HFFc6 (cell line): ENCODE measurements at places on chromosomes 4 and X.

DNA sequence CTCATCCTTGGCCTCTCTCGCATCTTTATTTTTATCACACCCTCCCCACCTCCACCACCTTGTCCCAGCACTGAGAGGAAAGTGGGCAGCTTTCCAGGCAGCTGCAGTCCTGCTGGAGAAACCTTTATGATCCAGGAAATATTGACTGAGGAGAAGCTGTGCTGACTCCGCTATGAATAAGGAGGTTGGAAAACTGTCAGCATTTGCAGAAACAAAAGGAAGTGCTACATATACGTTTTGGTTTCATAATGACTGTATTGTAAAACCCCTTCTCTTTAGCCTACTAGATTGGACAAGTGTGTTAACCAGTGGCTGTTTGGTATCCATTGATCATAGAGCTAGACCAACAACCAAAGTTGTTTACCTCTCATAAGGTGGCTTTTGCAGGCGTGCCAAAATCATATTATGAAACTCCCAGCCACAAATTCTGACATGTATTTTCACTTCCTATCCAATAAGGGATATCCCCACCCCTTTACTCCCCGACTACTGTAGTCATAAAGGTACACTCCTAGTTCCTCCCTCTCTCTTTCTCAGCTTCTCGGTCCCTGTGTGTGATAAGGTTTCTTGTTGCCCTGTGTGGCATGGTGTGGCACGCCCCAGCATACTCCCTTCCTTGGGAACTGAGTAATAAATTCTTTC, 88.4 kb downstream of the GPR143 start:
- H3K4me1 ChIP-seq, result peaks cover 51% of the 10 kb centered on the region
- H3K27ac ChIP-seq, result peak overlapping the region; percentile 70; the same call in 1 of the 2 replicates
- peak overlapping the region; percentile 47 for H3K4me3 ChIP-seq
- H3K36me3 ChIP-seq, result peaks cover 38% of the 10 kb centered on the region

GRCh38 chr4:108359130-108359985, 190.6 kb upstream of the LEF1 start:
- H3K4me3 ChIP-seq, result no peak overlapping the region
- H3K36me3 ChIP-seq, result no peaks in the 10 kb centered on the region
- peaks cover 26% of the 10 kb centered on the region; the same call in 1 of the 2 replicates for H3K4me1 ChIP-seq
- no peaks in the 10 kb centered on the region for H3K27me3 ChIP-seq
- no peak for DNase-seq
- no peak overlapping the region for H3K27ac ChIP-seq

GRCh38 chr4:162392946-162393345, 229.1 kb upstream of the FSTL5 start:
- H3K4me1 ChIP-seq, result no peaks in the 10 kb centered on the region
- H3K36me3 ChIP-seq, result peaks cover 5% of the 10 kb centered on the region; the same call in 1 of the 2 replicates
- no peak for DNase-seq
- no peaks in the 10 kb centered on the region for H3K27me3 ChIP-seq
- H3K27ac ChIP-seq, result no peak overlapping the region

DNA sequence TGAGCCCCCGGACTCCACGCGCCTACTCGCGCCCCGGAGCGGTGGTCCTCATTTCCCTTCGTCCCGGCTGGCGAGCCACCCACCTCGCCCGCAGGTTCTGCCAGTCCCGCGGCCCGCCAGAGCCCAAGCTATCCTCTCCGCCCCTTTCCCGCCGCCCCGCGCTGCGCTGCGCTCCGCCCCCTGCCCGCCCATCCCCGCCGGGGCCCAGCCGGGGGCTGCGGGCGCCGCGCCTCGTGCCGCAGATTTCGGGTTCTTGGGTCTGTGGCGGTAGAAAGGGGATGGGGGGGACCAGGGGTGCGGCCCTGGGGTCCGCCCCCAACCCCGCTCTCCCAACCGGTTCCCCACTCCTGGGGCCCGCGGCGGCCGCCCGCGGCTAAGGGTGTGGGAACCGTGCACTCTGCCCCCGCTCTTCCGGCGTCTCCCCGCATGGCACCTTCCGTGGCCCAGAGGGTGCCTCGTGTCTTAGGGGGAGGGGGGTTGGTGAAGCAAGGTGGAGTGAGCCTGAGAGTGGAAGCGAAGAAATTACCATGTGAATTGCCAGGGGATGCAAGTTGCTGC, 650.8 kb upstream of the DIPK2B start:
- peak overlapping the region; percentile 56; the same call in 1 of the 2 replicates for H3K27ac ChIP-seq
- peaks cover 2% of the 10 kb centered on the region; the same call in 1 of the 2 replicates for H3K27me3 ChIP-seq
- peaks cover 43% of the 10 kb centered on the region for H3K4me1 ChIP-seq
- H3K36me3 ChIP-seq, result peaks cover 30% of the 10 kb centered on the region

- no peak for DNase-seq
- H3K27ac ChIP-seq, result no peak overlapping the region
- no peaks in the 10 kb centered on the region for H3K36me3 ChIP-seq
- H3K27me3 ChIP-seq, result no peaks in the 10 kb centered on the region
- H3K4me3 ChIP-seq, result no peak overlapping the region
These were observed 518 bp upstream of the CNKSR2 start for GRCh38 chrX:21373637-21374162.

GRCh38 chrX:50579955-50580354, 109.3 kb upstream of the DGKK start:
- H3K4me3 ChIP-seq, result no peak overlapping the region
- no peaks in the 10 kb centered on the region for H3K27me3 ChIP-seq
- H3K36me3 ChIP-seq, result no peaks in the 10 kb centered on the region
- peak; percentile 38 for DNase-seq
- H3K4me1 ChIP-seq, result no peaks in the 10 kb centered on the region

DNA sequence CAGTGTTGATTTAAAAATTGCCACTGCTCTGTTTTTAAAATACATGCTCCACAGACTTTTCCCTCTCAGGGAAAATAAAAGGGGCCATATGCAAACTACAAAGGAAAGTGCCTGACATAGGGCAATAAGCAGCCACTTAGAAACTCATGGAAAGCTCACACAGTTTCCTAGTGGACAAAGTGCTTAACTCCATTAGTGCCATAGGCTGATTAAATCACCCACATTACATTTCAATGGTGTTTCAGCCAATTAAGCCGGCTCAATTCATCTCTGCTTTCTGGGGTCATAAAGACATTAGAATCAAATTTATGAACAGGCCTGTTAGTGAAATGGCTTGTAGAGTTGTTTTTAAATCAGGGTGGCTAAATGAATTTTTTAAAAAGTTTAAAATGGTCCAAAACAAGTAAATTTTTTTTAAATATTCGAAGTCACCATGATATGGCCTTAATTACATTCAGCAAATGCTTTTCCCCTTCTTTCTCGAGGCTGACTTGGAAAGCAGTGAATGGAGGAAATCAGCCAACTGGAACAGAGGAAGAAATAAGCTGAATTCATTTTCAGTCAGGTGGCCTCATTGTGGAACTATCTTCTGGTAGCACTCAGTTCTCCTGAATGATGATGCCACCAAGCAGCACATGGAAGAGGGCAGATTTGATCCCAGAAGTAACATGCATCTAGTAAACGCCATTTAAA, 2305.1 kb upstream of the AGA start:
- no peak overlapping the region for H3K27ac ChIP-seq
- DNase-seq, result no peak
- no peaks in the 10 kb centered on the region for H3K4me1 ChIP-seq
- H3K27me3 ChIP-seq, result no peaks in the 10 kb centered on the region; the same call in 1 of the 2 replicates
- no peaks in the 10 kb centered on the region for H3K36me3 ChIP-seq
- no peak overlapping the region for H3K4me3 ChIP-seq

DNA sequence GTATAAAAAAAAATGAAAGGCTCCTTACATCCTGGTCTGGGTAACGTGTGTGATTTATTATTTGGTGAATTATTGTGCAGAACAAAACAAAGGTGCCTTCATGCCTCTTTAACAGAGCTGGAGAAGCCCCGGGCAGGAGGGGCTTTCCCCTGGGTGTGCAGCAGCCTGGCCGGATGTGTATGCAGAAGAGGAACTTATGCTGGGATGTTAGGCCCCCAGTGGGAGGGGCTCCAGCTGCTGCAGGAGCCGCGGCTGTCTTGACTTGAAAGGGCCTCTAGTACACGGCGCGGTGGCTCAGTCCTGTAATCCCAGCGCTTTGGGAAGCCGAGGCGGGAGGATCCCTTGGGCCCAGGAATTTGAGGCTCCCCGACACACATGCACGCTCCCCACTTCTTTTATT, 16.0 kb downstream of the CCNQ start:
- H3K27me3 ChIP-seq, result no peaks in the 10 kb centered on the region; the same call in none of the 2 replicates
- no peak overlapping the region for H3K27ac ChIP-seq
- H3K4me1 ChIP-seq, result no peaks in the 10 kb centered on the region
- no peak overlapping the region for H3K4me3 ChIP-seq
- no peaks in the 10 kb centered on the region; the same call in 1 of the 2 replicates for H3K36me3 ChIP-seq

DNA sequence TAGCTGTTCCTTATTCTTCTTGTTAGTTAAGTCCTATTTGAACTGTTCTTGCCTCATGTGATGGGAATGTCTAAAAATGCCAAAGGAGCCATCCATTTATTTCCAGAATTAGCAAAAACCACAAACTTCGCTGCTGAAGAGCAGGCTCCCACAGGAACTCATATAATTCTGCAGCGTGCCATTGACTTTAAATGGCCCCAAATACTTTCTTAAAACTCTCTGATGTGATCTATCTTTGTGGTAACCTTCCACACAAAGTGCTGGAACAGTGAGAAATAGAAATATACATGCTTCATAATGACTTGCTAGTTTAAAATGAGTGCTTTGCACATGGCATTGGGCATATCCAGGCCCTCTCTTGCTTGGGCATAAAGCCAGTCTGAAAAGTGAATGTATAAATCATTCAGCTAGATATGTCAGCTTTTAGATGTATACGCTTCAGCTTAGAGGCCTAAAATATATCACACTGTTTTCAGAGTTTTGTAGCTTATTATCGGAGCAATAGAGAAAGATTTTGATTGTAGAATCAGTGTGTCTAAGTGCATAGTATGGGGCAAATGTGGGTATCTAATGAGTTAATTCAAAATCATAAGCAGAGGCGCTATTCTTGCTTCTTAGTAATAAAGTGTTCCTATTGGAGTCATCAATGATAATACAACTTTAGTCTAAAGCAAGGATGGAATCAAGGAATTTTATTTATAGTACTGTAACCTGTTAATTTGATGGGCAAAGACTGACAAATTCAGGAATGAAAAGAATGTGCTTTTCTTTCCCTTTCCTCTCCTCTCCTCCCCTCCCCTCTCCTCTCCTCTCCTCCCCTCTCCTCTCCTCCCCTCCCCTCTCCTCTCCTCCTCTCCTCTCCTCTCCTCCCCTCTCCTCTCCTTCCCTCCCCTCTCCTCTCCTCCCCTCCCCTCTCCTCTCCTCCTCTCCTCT, 392.2 kb upstream of the ZFP42 start:
- H3K4me3 ChIP-seq, result peak overlapping the region; percentile 84
- no peaks in the 10 kb centered on the region for H3K27me3 ChIP-seq
- peaks cover 75% of the 10 kb centered on the region for H3K4me1 ChIP-seq
- peak; percentile 95 for DNase-seq
- H3K36me3 ChIP-seq, result peaks cover 13% of the 10 kb centered on the region
- peak overlapping the region; percentile 98 for H3K27ac ChIP-seq

- peaks cover 14% of the 10 kb centered on the region for H3K4me1 ChIP-seq
- DNase-seq, result no peak
- no peak overlapping the region for H3K4me3 ChIP-seq
- H3K27me3 ChIP-seq, result no peaks in the 10 kb centered on the region
- H3K36me3 ChIP-seq, result peaks cover 7% of the 10 kb centered on the region
These were observed 76.4 kb upstream of the F8A3 start for GRCh38 chrX:155534800-155535199.

DNA sequence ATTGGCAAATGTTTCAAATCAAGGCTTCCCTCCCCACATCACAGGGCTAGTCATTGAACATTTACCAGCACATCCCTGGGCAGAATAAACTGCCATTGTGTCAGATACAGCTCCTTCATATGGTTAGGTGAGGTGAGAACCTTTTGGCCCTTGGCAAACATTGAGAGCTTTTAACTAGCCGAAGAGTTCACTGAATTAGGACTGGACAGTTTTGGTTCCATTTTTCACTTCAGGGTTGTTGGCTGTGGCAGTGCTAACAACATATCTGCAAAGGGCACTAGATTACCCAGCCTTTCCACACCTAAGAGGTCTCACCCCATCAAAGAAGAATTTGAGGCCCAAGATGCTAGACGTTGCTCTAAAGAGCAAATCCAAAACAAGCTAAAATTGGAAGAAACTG, 180.7 kb downstream of the GUCY2F start:
- no peaks in the 10 kb centered on the region for H3K4me1 ChIP-seq
- H3K36me3 ChIP-seq, result no peaks in the 10 kb centered on the region
- no peak for DNase-seq

- H3K4me3 ChIP-seq, result no peak overlapping the region
- no peaks in the 10 kb centered on the region for H3K27me3 ChIP-seq
- no peak for DNase-seq
- H3K36me3 ChIP-seq, result peaks cover 4% of the 10 kb centered on the region; the same call in 1 of the 2 replicates
- H3K27ac ChIP-seq, result no peak overlapping the region
- peaks cover 37% of the 10 kb centered on the region for H3K4me1 ChIP-seq
These were observed 435.6 kb downstream of the TLL1 start for GRCh38 chr4:166308647-166309046.

DNA sequence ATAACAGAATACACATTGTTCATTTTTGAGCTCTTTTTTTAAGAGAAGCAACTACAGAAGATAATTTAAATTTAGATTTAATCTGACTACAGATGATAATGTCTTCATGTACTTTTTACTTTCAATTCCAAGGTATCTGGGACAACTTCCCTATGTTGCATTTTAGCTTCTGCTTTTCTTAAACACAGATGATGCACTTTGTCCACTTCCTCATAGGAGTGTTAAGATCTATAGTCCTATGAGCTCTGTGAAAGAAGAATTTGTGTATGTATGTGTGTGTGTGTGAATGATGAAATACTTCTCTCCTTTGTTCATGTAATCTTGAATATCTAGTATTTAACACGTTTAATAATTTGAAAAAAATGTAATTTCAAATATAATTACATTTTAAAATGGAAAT, 5.3 kb upstream of the FHIP1A start:
- H3K4me1 ChIP-seq, result peaks cover 7% of the 10 kb centered on the region
- no peaks in the 10 kb centered on the region for H3K36me3 ChIP-seq
- peaks cover 7% of the 10 kb centered on the region for H3K27me3 ChIP-seq
- no peak for DNase-seq
- no peak overlapping the region for H3K4me3 ChIP-seq

DNA sequence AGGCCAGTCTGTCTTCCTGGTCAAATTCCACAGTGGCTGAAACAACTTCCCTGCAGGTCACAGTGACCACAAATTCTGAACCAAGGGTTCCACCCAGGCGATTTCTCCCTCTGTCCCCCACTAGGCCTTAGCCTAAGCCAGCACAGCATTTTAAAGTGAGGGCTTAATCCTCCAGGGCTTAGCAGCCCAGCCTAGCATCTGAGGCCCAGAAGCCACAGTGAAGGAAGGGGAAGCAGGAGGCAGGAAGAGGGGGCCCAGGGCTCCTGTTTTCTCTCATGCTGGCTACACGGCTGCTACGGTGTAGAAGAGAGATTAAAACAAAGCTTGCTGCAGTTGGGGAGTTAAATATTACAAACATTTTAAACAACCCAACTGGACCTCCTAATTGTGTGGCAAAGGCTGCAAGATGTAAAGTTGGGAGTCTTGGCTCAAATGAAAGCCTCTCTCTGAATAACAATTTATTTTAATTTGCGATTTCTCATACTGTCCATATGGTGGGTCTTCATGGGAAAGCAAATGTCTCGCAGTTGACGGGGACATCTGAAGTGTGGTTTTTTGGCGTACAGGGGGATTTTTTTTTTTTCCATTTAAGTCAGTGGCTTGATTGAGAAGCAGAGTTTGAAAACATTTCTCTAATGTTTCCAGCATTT, 170.8 kb upstream of the RAI2 start:
- no peaks in the 10 kb centered on the region for H3K4me1 ChIP-seq
- H3K4me3 ChIP-seq, result no peak overlapping the region
- no peaks in the 10 kb centered on the region for H3K27me3 ChIP-seq
- no peak for DNase-seq
